ENCODE measurements at places on chromosomes 6 and 20.

DNA sequence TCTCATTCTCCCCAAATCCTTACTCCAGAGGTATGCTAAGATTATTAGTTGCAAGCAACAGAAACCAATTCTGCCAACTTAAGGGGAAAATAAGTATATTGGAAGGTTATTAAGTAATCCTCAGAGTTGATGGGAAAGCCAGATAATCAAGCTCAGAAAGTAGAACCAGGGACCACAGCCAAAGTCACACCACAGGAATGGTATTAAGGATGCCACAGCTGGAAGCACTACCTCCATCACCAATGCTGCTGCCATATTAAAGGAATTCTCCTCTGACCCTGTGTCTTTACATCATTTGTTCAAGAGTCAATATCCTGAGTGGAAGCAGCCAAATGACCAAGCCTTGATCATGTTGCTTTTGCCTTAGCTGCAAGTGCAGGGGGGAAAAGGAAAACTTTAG, 9.9 kb downstream of the PROCR start:
- DNase-seq = peak; percentile 43

DNA sequence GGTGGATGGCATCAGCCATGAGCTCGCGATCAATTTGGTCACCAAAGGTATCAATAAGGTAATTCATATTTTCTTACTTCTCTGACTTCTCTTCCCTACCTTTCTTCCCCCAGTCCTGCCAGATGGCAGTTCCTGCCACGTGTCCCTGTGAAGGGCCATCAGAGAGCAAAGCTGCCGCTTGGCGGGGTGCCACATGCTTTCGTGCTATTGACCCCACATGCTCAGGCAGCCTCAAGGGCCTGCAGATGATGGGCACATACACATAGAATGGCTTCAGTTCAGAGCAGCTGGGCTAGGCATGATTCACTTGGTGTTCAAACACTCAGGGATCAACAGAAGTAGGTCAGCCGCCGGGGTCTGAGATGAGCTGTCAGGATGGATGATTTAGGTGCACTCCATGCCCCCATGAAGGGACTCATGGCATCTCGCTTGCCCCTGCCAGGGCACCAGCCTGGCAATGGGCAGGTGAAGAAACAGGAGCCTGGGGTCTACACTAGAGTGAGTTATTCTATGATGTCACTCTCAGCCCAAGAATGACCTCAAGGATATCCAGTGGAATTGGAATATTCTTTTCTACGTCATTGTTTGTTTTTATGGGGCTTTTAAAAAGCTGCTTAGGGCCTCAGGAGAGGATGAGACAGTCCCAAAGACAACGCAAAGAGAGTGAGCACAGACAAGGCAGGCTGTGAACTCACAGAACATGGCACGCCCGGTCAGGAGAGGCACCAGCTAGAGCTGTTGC, 25.5 kb downstream of the BANF2 start:
- no peak for DNase-seq

DNA sequence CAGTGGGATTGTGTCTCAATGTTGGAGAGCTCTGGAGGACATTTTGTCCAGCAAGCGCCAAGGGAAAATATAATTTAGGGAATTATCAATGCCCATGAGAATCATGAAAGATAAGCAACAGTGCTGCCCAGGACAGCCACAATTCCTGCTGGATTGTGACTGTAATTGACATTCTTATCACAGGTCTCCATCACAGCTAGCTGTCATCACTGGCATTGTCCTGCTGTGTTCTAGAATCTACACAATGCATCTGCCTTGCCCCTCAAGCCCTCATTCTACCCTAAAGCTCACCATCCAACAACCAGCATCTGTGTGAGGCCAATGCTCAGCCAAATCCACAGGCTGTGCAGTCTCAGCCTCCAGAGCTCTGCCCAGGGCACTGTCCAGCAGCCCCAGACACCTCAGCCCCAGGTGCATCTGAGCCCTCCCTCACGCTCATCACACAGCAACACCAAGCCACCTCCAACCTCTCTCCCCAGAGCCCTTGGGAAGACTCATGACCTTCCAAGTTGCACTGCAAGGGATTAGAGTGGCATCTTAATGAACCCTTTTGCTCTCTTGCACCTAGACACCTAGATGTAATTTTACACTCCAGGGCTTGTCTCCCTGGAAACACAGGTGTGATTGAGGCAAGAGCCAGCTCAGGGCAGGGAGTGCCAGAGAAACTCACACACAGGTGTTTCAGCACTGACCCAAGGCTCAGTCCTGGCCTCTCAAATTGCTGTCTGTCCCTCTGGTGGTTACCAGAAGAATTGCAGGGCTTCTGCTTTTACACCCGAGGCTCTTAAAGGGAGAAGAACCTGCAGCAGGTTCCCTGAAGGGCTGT, 85.2 kb upstream of the PHACTR3 start:
- DNase-seq = peak; percentile 81

DNA sequence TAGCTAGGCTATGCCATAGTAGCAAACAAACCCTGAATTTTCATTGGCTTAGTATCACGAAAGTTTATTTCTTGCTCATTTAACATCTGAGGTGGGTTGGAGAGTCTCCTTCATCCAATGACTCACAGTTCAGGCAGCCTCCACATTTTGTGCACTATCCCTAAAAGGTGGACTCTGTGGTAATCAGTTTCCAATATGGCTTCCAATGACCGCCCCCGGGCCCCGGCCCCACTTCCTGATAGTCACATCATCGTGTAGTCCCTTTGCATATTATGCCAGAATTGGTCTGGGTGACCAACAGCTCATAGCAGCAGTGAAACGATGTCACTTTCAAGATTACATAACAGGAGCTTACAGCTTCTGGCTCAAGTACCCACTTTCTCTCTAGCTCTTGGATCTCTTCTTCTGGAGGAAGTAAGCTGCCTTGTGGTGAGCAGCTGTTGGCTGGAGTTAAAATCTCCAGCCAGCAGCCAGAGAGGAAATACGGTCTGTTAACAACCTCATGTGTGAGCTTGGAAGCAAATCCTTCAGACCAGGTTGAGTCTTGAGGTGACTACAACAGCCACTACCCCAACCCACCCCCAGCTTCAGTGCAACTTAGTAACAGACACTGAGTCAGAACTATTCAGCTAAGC, 7.8 kb downstream of the HCRTR2 start:
- no peak for DNase-seq

GRCh38 chr6:157464653-157465535, 83.9 kb downstream of the ZDHHC14 start:
- DNase-seq = peak; percentile 41

GRCh38 chr6:99995916-99996315, 1.9 kb upstream of the MCHR2 start:
- DNase-seq = no peak

GRCh38 chr6:4297348-4297747, 162.0 kb upstream of the ECI2 start:
- no peak for DNase-seq

- DNase-seq = no peak
Observed at GRCh38 chr20:57503035-57503658, 21.8 kb downstream of the CTCFL start.

GRCh38 chr20:49166534-49167449, 21.3 kb downstream of the STAU1 start:
- no peak for DNase-seq

- DNase-seq = no peak
Observed at GRCh38 chr6:149190224-149190831, 127.2 kb upstream of the TAB2 start.

DNA sequence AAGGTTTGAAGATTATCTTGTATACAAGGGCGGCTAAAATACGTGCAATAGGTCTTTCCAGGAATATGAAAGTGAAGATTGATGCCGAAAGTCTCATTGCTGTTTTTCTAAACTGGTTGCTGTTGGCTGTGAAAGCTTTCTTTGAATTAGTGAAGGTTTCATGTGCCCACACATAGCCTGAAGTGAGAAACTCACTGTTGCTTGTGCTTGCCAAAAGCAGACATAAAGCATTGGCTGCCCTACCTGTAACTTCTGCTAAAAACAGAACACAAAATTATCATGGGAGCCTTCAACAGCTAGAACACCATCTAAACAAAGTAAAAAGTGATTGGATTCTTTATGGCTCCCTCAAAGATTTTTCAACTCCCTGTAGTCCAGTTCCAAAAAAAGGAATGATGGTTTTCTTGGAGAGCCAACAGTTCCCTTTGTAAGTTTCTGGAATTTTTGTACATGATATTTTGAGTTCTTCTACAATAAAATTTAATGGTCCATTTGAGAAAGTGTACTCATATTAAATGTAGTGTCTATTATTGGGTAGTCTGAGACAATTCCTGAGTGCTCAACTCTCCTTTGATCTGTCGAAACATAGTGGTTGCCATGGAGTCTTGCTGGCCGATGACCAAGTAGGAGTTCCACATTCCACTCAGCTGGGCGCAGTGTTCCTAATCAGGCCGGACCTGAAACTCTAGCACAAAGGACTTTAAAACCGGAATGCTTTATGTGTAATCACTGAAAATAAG, 68.5 kb downstream of the PLEKHG1 start:
- peak; percentile 79 for DNase-seq

GRCh38 chr6:30743099-30744053, 889 bp upstream of the FLOT1 start:
- DNase-seq = peak; percentile 21

GRCh38 chr6:158417760-158418098, 105.5 kb downstream of the TULP4 start:
- peak; percentile 79 for DNase-seq

DNA sequence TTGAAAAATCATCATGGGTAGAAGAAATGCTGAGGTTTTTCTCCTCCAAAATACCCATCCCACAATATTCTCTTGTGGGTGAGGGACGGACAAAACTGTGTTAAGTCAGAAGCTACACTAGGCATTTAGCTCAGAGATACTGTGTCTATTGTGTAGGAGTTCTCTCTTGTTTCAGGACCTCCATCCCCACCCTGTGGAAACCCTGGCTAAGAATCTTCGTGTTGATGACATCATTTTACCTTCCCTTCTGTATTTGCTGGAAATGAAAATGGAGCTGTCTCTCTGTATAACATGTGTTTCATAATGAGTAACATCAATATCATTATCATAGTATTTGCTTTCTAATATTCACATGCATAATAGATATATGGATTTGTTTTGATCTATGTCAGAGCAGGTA, 1193.0 kb upstream of the CITED2 start:
- DNase-seq = no peak

GRCh38 chr6:95686272-95686671, 108.9 kb downstream of the MANEA start:
- no peak for DNase-seq

GRCh38 chr6:21915707-21916260, 322.2 kb downstream of the SOX4 start:
- DNase-seq = peak; percentile 28

DNA sequence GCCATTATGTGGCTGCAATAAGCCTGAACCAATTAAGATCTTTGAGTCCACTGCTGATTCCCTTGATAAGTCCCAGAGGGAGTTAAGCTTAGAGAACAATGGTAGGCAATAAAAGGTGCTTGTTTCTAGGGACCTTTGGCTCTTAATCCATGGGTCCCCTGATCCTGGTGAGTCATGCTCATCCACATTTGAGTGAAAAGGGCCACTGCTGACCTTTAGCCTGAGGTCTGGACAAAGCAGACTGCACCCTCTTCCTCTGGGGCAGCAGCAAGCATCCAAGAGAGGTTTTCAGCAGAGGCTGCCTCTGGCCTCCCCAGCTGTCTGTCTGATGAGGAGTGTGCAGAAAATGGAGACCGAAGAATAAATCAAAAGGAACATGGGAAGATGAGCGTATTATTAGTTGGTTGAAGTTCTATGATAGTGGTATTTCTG, 16.1 kb upstream of the SCGN start:
- DNase-seq = no peak

DNA sequence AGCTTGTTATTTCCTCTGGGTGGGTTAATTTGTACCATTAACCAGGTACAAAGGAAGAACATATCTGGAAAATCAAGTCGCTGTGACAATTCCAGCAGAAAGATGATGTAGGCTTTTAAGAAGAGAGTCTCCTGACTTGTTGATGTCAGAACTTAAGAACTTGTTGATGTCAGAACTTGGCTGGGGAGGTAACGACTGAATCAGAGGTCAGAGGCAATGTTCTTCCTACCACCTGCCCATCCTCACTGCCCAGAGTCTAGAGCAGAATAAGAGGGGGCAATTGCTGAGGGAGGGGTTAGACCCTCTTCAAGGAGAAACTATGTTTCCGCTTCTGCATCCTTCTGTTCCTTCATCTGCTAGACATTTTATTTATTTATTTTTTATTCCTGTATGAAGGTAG, 18.9 kb downstream of the MLIP start:
- no peak for DNase-seq

DNA sequence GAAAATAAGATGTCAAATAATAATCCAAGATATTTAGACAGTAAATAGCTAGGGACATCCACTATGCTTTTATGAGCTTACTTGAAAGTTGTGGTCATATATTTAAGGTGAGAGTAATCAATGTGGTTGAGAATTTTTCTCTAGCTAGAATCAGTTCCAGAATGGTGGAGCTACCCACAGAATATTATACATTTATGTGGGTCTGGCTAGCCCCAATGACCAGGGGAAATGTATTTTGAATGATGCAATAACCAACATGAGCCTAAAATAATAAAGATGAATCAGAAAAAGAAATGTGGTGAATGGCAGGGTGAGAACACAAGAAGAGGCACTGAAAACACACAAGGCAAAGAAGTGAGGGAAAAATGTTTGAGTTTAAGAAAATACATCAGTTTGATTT, 325.7 kb downstream of the TBC1D32 start:
- no peak for DNase-seq

- peak; percentile 31 for DNase-seq
Observed at GRCh38 chr6:135537741-135538301, 40.3 kb upstream of the AHI1 start.

- DNase-seq = no peak
Observed at GRCh38 chr6:13453771-13454251, 33.6 kb downstream of the GFOD1 start.

- DNase-seq = no peak
Observed at GRCh38 chr6:144909753-144910285, 624.7 kb downstream of the UTRN start.

- DNase-seq = no peak
Observed at GRCh38 chr6:167648501-167649278, 178.0 kb upstream of the AFDN start.

GRCh38 chr6:71510057-71510713, 221.6 kb downstream of the OGFRL1 start:
- peak; percentile 76 for DNase-seq

- DNase-seq = no peak
Observed at GRCh38 chr6:34644716-34645115, 51.9 kb downstream of the ILRUN start.

DNA sequence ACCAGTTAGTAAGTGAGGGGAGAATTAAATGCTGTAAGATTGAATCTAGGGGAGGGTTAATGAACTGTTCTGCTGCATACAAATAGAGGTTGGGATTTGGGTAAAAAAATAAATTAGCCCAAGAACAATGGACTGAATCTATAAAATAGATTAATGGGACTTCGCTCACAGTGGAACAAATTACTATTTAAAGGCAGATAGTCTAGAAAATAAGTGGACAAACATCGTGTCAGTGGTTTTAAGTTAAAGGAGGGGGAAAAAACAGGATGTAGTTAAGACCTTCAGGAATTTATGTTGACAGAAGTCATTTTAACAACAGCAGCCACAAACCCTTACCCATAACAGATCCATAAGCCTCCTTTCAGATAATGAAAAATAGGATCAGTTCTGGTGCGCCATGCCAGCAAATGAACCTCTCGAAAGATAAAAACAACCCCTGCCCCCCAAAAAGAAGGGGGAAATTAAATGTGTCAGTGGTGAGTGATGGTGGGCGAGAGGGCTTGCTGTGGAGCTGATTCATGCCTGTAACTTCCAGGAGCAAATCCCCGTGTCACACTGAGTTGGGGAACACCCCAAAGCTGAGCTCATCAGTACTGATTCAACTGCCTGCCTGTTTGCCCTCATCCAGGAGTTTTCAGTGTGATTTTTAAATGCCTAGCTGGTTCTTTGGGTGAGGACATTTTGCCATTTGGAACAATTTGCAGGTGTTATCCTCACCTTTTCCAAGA, 86.8 kb downstream of the PPP1R14C start:
- DNase-seq = peak; percentile 71

Measured in AG20443 (cell line).